ENCODE measurements at places on chromosomes 2 and 18. TPM values are rescaled to one million over a fixed set of nuclear protein-coding genes. Genes with fewer than 3 reads are reported as not detected.

The ALPG gene
- total RNA-seq = 0.38 TPM

The C2orf78 gene
- not detected for total RNA-seq

The KCNG2 gene
- total RNA-seq = 0.07 TPM

The FOXD4L1 gene
- 0.31 TPM for total RNA-seq

The METTL8 gene
- total RNA-seq = 24.9 TPM

The ITPRIPL1 gene
- not detected for total RNA-seq

All from A549 treated with Hydrocortisone at 1 μM for 4 hours (cell line).